Suppressor macrophage treated with lipopolysaccharide for 1 hour (primary cell): ENCODE measurements at places on chromosomes 12 and 14.

DNA sequence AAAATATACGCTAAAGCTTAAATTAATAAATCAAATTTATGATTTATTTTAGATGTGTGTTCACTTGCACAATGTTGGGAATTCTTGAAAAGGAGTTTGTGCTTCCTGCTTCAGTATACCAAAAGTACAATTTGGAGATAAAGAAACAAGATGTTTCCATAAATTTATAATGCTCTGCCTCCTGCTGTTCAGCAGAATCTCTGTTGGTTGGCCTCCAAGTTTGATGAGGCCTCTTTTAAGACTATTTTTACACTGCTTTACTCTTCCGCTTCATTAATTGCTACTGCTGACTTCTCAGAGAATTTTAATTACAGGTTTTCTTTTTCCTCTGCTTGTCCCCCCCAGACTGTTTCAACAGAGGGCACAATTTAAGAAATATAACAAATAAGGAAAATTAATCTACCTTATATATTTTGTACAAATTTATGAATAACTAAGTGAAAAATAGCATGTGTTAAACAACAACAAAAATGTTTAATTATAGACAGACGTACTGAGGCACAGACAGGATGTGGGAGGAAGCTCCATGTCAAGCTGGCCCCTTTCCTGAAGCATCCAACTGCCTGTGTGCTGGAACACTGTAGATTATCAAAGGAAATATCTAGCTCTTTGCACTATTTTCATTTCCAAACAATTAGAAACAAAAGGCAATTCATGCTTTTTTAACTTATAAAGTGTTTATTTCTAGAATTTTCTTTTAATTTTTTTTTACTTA is 83.9 kb downstream of the PIK3C2G start:
- DNase-seq = no peak

- DNase-seq = no peak
These were observed 278.1 kb downstream of the NUAK1 start for GRCh38 chr12:105860561-105861207.

GRCh38 chr12:70652451-70652850 is 15.2 kb upstream of the PTPRB start:
- DNase-seq = no peak

- no peak for DNase-seq
These were observed 638.5 kb downstream of the MED13L start for GRCh38 chr12:115638733-115639647.

DNA sequence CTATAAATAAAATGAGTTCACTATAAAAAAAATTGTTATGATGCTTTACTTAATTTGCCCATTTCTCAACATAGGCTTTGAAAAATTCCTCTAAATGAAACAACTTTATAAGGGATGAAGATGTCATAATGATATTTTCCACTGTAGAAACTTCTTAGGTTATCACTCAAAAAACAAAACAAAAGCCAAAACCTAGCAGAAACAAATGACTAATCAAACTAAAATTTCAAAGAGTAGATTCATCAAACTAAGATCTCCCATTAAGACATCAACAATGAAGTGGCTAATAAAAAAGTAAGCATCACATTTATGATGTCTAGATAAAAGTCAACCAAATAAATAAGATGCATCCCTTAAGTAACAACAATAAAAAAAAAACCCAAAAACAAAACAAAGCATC is 36.9 kb upstream of the TTC7B start:
- DNase-seq = no peak

- DNase-seq = no peak
These were observed 13.6 kb upstream of the NUAK1 start for GRCh38 chr12:106152334-106152733.

DNA sequence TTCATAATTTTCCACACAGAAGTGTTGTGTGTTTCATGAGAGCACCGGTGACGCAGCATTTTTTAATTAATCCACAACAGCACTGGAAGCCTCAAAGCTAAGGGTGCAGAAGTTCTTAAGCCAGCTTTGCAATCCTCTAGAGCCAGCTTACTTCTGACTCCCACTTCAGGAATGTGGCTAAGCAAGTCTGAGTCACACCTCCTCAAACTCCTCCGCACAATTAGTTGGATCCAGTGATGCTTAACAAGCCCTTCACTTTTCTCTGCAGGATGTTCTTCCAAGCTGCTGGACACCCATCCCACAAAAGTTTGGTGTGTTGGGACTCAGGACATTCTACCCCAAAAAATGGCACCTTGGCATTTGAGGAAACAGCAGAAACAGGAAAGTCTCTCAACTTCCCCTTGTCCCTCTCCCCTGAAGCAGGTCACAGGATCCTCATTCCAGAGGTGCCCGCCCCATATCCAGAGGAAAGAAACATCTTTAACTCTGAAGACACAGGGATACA is 210.0 kb downstream of the PPM1H start:
- peak; percentile 39 for DNase-seq

DNA sequence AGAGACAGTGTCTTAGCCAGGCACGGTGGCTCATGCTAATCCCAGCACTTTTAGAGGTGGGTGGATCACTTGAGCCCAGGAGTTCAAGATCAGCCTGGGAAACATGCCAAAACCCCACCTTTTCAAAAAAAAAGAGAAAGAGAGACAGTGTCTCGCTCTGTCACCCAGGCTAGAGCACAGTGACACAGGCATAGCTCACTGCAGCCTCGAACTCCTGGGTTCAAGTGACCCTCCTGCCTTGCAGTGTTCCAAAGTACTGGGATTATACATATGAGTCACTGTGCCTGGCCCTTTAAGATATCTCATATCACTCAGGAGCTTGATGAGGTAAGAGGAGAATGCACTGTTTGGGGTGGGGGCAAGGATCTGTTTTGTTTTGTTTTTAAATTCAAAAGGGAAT is 48.1 kb upstream of the LTBP2 start:
- no peak for DNase-seq

DNA sequence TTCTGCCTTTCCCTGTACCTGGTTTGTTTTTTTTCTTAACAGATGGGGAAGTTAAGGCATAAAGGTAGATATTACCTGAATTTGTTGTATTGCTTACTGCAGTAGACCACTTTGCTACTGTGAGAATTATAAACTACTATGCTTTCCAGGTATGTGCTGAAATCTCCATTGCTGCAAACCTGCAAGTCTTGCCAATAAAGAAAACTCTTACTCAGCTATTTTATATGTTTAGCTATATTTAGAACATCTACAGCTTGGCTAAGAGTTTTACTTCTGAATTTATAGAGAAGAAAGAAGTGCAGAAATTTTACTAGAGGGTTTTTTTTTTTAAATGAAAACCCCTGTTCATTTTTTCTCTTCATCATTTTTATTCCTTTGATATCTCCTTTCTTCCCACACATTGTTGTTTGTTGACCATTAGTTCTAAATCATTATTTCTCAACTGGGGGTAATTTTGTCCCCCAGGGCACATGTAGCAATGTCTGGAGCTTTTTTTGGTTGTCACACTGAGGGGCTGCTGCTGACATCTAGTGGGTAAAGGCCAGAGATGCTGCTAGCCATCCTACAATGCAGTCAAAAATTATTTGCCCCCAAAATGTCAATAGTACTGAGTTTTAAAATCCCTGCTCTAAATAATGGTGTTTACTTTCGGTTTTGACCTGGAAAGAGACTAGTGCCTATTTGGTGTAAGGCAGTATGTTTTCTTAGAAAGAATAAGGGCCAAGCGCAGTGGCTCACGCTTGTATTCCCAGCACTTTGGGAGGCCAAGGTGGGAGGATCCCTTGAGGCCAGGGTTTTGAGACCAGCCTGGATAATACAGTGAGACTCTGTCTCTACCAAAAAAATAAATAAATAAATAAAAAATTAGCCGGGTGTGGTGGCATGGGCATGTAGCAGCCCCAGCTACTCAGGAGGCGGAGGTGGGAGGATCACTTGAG is 48.6 kb downstream of the PCNX1 start:
- peak; percentile 49 for DNase-seq
